ENCODE measurements at places on chromosomes 11 and 22.

DNA sequence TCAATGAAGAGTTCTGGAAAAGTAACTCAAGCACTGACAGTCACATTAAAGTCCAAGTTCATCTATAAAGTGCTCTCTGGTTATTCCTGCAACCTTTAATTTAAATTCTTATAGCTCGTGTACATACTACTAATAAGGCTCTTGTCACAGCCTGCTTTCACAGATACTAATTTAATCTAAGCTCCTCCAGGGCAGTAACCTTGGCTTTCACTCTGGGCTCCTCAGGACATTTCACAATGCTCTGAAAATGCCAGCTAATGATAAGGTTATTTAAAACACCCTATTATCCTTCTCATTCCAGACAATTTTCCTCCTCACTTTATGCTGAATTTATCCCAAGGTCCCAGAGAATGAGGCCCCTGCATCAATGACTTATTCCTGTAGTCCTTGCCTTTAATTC lies 242.7 kb upstream of the CCDC90B start:
- no peak overlapping the region for H3K4me3 ChIP-seq
- peaks cover 3% of the 10 kb centered on the region for H3K27me3 ChIP-seq
- DNase-seq, result no peak

GRCh38 chr11:131682373-131683015 lies 312.1 kb downstream of the NTM start:
- no peak overlapping the region for H3K4me3 ChIP-seq
- H3K36me3 ChIP-seq, result no peaks in the 10 kb centered on the region
- peaks cover 2% of the 10 kb centered on the region for H3K27me3 ChIP-seq
- no peak for DNase-seq
- H3K27ac ChIP-seq, result no peak overlapping the region

DNA sequence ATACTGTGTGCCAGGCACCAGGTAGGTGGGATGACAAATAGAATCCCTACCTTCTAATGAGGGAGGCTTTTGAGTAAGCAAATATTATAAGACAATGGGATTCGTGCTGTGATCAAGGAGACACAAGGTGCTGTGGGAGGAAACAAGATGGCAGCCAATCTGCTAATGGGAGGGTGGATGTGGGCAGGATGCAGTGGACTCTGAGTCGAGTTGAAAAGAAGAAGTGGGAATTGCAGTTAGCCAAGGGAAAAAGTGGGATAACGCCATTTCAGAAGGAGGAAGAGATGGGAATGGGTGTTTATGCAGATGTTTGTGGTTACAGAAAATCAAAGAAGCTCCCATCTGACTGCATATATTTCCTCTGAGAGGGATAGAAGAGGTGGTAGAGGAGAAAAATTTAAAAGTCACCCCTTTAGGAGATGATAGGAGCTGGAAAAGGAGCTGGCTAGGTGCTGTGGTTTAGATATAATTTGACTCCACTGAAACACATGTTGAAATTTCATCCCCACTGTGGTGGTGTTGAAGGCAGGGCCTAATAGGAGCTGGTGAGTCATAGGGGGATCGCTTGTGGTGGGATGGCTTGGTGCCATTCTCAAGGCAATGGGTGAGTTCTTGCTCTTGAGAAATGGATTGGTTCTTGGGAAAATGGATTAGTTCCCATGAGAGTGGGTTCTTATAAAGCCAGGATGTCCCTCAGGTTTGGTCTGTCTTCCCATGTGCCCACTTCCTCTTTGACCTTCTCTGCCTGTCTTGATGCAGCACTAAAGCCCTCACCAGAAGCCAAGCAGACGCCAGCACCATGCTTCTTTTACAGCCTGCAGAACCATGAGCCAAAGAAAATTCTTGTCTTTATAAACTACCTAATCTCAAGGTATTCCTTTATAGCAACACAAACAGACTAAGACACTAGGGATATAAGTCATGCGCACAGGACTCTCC lies 30.0 kb upstream of the POU2AF1 start:
- DNase-seq, result no peak
- no peaks in the 10 kb centered on the region for H3K36me3 ChIP-seq
- peaks cover 9% of the 10 kb centered on the region for H3K4me1 ChIP-seq
- H3K27me3 ChIP-seq, result no peaks in the 10 kb centered on the region
- no peak overlapping the region for H3K4me3 ChIP-seq
- H3K27ac ChIP-seq, result no peak overlapping the region

GRCh38 chr11:56659755-56660154 lies 3.7 kb upstream of the OR5AR1 start:
- H3K27ac ChIP-seq, result no peak overlapping the region
- H3K4me3 ChIP-seq, result no peak overlapping the region
- no peaks in the 10 kb centered on the region for H3K27me3 ChIP-seq
- no peaks in the 10 kb centered on the region for H3K36me3 ChIP-seq
- no peak for DNase-seq
- H3K4me1 ChIP-seq, result no peaks in the 10 kb centered on the region

GRCh38 chr11:118398791-118399559 lies 2.4 kb upstream of the ATP5MG start:
- no peaks in the 10 kb centered on the region for H3K27me3 ChIP-seq
- peaks cover 9% of the 10 kb centered on the region for H3K36me3 ChIP-seq
- peak overlapping the region; percentile 100 for H3K27ac ChIP-seq
- peak; percentile 22 for DNase-seq
- peaks cover 60% of the 10 kb centered on the region for H3K4me1 ChIP-seq
- peak overlapping the region; percentile 97 for H3K4me3 ChIP-seq

DNA sequence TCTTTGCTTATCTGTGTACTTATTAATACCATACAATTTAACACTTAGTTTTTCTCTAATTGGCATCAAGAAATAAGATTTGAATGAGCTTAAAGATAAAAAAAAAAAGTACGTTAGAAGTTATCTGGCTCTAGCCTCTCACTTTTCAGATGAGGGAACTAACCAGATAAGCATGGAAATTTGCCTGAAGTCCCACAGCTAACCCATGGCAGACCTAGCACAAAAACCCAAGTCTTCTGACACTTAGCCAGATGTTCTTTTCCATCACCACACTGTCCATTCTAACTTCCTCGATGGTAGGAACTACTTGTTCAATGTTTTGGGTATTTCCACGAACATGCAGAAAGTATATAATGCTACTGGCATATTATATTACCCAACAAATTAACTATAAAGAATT lies 7.4 kb upstream of the SOX6 start:
- H3K4me1 ChIP-seq, result no peaks in the 10 kb centered on the region
- no peak overlapping the region for H3K27ac ChIP-seq
- no peak overlapping the region for H3K4me3 ChIP-seq
- DNase-seq, result no peak
- H3K27me3 ChIP-seq, result no peaks in the 10 kb centered on the region

Measured in naive thymus-derived CD8-positive, alpha-beta T cell (primary cell).